Activated CD8-positive, alpha-beta memory T cell treated with anti-CD3 and anti-CD28 coated beads, Interleukin-2, amount 50 U/mL, for 48 hours (primary cell): ENCODE measurements at places on chromosomes 12 and 14.

GRCh38 chr12:3605692-3606091 is 114.7 kb downstream of the PRMT8 start:
- DNase-seq: no peak

DNA sequence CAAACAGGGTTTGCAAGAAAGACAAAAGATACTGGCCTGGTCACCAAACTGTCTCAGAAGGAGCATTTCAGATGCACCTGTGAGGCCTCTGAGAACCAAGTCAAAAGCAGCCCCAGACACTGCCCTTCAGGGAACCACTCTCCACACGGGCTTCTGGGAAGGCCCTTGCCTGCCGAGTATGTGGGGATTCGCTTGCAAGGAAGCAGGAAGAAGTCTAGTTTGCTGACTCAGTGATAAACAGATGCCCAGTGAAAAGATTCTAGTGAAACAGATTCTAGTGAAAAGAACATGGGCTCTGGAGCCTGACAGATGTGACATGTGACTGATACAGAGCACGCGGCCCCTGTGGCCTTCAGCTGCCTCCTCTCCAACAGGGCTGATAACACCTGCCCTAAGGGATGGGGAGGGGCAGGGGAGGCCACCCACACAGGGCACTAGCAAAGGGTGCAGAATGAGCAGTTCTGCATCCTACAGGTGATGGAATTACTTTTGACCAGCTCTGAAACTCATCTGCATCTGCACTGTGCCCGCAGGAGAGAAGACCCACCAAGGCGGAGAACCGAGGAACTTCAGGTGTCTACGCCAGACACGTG is 19.1 kb downstream of the AMN start:
- no peak for DNase-seq

DNA sequence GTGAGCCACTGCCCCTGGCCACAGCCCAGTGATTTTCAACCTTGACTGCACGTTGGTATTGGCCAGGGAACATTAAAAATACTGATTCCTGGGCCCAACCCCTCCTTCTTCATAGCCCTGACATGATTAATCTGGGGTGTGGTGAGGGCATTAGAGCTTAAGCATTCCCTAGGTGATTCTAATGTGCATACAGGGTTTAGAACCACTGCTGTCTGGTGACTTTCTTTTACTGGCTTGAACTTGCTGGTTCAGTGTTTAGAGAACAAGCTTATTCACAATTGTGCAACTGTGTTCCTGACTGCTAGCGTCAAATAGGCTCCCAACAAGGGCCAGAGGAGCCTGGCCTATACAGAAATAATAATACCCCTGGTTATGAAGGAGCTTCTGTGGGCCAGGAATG is 488.8 kb upstream of the CCDC196 start:
- no peak for DNase-seq

GRCh38 chr12:12686472-12686871 is 9.5 kb downstream of the GPR19 start:
- no peak for DNase-seq

DNA sequence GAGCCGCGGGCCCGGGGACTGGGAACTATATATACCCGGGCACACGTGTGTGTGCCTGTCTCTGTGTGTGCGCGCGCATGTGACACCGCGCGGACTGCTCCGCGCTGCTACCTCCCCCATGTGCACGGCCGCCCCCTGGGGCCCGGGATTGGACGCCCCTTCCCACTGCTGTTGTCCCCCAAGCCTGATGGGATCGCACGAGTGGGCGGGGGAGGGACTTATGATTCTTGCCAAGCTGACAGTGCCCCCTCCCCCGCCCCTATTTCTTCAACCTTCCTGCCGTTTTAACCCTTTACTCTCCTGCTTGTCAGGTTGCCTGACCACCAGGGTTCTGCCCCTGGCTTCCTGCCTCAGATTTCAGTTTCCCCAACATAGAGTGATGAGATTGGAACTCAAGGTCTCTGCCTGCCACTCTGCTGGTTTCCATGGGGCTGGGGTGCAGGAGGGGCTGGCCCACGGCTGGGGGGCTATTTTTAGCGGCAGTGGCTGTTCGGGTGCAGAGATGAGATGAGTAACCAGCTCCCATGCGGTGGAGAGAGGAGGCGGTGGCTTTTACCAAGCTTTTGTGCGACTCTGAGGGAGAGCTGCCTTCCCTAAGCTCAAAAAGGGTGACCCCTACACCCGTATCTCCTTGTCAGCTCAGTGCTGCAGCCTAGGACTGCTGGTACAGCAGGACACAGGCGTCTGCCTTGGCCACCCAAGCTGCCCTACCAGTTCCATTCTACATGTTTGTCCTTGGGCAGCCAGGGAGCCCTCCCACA is at the start of gene DDN:
Gene DDN, minus strand, starts transcription at position 5 of the 761 bp plus-strand sequence. CDS start 88 bp downstream, outside the sequence.
- peak; percentile 80 for DNase-seq

DNA sequence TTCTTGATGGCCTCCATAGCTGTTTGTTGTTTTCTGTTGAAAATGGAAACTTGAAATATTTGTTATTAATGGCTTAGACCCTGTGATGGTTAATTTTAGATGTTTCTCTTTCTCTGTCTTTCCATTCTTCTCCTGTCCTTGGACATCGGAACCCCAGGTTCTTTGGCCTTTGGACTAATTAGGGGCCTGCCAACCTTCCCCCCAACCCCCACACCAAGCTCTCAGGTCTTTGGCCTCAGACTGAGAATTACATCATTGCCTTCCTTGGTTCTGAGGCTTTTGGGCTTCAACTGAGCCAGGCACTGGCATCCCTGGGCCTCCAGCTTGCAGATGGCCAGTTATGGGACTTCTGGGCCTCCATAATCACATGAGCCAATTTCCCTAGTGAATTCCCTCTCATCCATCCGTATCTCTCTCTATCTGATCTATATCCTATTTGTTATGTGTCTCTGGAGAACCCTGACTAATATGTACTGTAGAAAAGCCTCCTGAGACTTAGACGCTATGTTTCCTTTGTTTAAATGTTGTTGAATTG is 71.6 kb downstream of the FGD4 start:
- no peak for DNase-seq

DNA sequence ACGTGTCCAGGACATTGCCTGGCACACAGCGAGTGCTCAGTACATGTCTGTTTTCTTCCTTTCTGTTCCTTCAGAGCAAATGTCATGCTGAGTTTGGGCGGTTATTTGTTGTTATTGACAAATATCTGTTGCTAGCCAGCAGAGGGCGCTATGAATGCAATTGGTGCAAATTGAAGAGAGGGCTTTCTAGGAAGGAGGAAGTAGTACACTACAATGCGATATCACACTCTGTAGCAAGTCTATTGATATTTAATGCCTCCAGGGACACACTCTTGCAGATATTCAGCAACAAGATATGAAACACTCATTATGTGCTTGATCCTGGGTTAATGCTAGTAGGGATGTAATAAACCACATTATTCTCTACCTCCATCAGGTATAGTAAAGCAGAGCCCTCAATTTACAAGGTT is 267.3 kb upstream of the SRRM4 start:
- DNase-seq: peak; percentile 55

GRCh38 chr12:52168019-52168717 is 23.6 kb downstream of the KRT80 start:
- no peak for DNase-seq

DNA sequence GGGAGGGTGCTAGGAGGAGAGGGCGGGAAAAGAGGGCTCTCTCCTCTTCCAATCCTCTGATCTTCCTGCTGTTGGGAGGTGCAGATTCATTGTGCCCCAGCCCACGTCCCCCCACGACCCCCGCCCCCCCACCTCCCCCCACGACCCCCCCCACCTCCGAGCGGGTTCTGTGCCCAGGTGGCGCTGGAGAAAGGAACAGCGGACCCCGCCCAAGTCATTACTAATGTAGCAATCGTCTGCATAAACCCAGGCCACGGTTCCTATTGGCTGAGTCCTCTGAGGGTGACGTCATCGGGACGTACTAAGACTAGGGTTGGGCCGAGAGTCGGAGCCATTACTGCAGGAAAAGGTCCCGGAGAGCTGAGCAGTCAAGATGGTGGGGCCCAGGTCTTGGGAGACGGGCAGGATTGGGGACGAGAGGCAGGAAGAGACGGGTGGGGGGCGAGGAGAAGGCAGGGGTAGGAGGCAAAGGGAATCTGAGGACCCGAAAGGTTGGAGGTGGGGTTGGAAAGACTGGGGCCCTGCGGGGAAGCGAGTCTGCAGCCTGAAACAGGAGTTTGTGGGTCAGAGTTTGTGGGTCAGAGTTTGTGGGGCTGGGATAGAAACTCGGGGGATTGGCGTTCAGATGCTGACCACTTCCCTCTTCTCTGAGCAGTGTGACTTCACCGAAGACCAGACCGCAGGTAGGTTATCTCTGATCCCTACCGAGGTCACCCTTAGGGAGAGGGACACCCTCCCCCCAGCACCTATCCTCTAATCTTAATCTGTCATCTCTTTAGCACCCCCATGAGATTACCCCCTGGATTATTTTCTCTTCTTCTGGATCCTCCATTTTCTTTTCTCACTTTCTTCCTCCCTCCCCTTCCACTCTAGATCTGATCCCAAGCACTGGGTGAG is at the start of gene MYL6:
Gene MYL6, plus strand, starts transcription at position 331 of the 897 bp plus-strand sequence. Its CDS starts 43 bp downstream, at position 374.
- DNase-seq: peak; percentile 92

DNA sequence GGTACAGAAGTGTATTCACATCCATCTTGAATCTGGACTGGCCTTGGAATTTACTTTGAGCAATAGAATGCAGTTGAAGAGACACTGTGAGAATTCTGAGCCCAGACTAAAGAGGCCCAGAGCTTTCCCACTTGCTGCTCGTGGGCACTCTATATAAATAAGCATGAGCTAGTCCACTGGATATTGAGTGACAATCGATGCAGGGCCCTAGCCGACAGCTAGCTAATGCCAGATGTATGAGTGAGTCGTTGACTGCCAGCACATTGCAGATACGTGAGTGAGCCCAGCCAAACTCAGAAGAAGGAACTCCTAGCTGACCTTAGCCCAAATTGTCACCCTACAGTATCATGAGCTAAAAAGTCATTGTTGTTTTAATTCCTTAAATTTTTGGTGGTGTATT is 24.9 kb downstream of the NAV3 start:
- no peak for DNase-seq

- DNase-seq: no peak
Measured at GRCh38 chr12:24278832-24279231, 329.4 kb upstream of the SOX5 start.

DNA sequence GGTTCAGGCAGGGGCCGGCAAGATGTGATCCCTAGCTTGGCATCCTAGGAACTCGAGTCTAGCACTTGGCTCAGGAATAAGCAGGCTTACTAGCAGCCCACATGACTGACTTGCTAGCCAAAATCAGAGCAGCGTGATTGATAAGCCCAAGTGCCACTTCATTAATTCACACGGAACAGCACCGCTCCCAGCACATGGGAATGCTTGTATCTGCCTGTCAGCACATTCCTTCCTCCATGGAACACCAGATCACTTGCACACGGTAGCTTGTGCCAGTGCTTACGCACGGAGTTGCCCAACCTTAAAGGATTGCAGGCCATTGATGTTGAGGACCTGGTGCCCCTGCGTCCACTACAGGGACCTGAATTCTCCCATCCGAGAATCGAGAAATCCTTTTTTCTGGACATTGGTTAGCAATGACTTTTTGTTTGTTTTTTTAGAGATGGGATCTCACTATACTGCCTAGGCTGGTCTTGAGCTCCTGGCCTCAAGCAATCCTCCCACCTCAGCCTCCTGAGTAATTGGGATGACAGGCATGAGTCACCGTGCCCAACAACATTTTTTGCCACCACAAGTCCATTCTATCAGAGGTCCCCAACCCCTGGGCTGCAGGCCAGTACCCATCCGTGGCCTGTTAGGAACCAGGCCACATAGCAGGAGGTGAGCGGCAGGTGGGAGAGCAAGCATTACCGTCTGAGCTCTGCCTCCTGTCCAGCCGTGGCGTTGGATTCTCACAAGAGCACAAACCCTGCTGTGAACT is 30.6 kb upstream of the TSPAN9 start:
- no peak for DNase-seq

GRCh38 chr12:10189653-10190052 is 10.8 kb downstream of the TMEM52B start:
- DNase-seq: no peak
